ENCODE measurements at places on chromosomes 12 and 14.

DNA sequence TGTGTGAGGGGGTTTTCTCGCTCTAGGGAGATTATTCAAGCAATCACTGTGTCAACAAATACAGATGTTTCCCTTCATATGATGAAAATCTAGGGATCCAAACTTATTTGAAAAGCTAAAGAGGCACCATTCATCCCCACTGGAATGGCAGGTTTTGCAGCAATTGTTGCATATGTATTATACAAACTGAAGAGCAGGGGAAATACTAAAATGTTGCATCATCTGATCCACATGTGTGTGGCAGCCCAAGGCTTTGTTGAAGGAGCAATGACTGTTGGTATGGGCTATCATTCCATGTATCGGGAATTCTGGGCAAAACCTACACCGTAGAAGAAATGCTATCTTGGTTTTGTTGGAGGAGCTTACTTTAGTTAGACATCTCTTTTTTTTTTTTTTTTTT, 4.1 kb upstream of the PRPF40B start:
- DNase-seq = no peak

- DNase-seq = peak; percentile 33
Observed at GRCh38 chr12:64077922-64078321, 144.2 kb downstream of the KICS2 start.

- DNase-seq = no peak
Observed at GRCh38 chr12:685388-685787, 22.1 kb upstream of the NINJ2 start.

- no peak for DNase-seq
Observed at GRCh38 chr12:124374567-124374966, 79.7 kb downstream of the RFLNA start.

- DNase-seq = no peak
Observed at GRCh38 chr12:1911598-1912575, 6.6 kb downstream of the CACNA2D4 start.

GRCh38 chr12:49953151-49953550, 2.6 kb downstream of the AQP2 start:
- no peak for DNase-seq

- DNase-seq = no peak
Observed at GRCh38 chr12:92142251-92142926, 3.3 kb downstream of the BTG1 start.

- no peak for DNase-seq
Observed at GRCh38 chr12:52022841-52023181, 16.1 kb downstream of the TAMALIN start.

DNA sequence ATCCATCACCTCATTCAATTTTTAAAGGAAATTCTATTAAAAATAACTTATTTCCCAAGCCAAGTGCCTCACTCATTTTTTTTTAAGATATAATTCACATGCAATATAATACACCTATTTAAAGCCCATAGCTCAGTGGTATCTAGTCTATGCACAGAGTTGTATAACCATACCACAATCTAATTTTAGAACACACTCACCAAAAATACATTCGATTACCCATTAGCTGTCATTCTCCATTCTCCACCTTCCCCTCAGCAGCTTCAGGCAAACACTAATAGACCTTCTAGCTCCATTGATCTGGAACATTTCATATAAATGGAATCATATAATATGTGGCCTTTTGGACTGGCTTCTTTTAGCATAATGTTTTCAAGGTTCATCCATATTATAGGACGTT, 49.5 kb downstream of the CLMN start:
- DNase-seq = no peak

- no peak for DNase-seq
Observed at GRCh38 chr14:87935081-87935828, 57.7 kb downstream of the GALC start.

GRCh38 chr14:89576145-89576927, 159.3 kb upstream of the FOXN3 start:
- DNase-seq = no peak

- peak; percentile 69 for DNase-seq
Observed at GRCh38 chr14:73526036-73526984, 10.6 kb upstream of the ACOT1 start.

- DNase-seq = no peak
Observed at GRCh38 chr12:124713041-124713435, 145.6 kb upstream of the NCOR2 start.

GRCh38 chr12:48717252-48717695, 767 bp upstream of the CCNT1 start:
- peak; percentile 11 for DNase-seq

- peak; percentile 23 for DNase-seq
Observed at GRCh38 chr14:32662211-32662610, 276.5 kb upstream of the NPAS3 start.

- no peak for DNase-seq
Observed at GRCh38 chr12:129657179-129657578, 246.6 kb downstream of the TMEM132D start.

- no peak for DNase-seq
Observed at GRCh38 chr12:115630136-115630535, 647.4 kb downstream of the MED13L start.

DNA sequence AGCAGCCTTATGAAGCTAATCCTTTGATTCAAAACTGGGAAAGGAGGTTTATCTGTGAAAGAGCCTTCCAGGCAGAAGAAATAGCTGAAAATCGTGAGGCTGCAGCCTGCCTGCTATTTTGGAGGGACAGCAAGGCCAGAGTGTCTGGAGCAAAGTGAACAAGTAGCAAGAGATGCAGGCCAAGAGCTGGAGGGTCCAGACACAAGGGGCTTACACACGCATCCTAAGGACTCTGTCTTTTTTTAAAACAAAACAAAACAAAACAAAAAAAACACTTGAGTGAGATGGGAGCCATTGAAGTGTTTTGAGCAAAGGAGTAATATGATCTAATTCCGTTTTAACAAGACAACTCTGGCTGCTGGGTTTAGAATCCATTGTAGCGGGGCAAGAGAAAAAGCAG, 76.4 kb upstream of the BCAT1 start:
- no peak for DNase-seq

- no peak for DNase-seq
Observed at GRCh38 chr14:67941456-67942018, 122.0 kb downstream of the RAD51B start.

DNA sequence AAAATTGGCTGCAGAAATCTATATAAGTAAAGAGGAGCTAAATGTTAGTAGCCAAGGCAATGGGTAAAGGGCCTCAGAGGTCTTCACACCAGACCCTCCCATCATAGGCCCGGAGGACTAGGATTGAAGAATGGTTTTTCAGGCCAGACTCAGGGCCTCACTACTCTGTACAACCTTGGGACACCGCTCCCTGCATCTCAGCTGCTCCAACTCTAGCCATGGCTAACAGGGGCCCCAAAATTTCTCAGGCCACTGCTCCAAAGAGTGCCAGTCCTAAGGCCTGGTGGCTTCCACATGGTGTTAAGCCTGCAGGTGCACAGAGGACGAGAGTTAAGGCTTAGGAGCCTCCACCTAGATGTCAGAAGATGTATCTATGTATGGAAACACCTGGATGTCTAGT, 155.5 kb upstream of the MGAT4C start:
- DNase-seq = no peak

DNA sequence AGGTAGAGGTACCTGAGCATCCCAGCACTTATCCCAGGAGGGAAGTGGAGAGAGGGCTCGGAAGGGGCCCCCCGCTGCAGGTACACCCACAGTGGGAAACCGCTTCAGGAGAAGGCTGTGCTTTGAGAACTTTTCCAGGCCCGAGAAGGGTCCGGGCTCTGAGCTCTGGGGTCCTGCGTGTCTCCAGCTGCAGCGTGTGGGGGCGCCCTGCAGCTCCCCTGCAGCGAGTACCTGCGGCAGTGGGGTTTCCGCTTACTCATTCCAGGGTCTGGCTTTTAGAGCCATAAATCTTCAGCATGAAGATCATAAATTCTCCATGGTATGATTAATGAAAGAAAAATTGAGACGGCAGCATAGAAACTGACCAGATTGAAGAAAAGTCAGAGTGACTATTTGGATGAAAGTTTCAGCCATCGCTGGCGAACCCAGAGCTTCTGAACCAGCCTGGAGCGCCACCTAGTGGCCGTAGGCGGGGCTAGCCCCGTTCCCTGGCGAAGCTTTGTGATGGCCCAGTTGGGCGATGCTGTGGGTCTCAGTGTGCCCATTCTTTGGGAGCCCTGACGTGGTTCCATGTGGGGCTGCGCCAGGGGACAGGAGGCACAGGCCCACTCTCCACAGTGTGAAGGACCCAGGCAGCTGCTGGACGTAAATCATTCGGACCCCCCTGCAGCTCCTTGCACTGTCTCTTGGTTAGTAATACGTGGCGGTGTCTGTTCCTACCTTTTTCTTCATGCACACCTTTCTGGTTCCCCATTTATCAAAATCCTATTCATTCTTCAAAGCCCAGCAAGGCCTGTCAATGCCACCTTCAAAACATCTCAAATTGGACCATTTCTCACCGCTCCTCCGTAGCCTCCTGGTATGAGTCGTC, 198.2 kb downstream of the TSPAN9 start:
- DNase-seq = peak; percentile 66

- peak; percentile 64 for DNase-seq
Observed at GRCh38 chr14:67269298-67270060, 28.2 kb downstream of the PALS1 start.

DNA sequence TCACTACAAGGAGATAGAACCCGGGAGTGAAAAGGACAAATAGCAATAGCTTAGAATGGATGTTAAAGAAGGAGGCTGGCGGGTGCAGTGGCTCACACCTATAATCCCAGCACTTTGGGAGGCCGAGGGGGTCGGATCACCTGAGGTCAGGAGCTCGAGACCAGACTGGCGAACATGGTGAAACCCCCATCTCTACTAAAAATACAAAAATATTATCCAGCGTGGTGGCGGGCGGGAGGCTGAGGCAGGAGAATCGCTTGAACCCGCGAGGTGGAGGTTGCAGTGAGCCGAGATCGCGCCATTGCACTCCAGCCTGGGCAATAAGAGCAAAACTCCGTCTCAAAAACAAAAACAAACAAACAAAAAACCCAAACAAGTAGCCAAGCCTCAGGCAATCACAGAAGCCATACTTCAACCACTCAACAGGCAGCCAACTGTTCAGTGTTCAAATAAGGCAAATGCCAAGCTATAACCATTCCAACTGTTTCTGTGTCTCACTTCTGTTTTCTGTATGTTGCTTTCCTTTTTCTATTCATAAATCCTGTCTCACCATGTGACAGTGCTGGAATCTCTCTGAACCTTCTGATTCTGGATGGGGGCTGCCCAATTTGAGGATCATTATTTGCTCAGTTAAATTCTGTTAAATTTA, 3.9 kb upstream of the SPTLC2 start:
- no peak for DNase-seq

DNA sequence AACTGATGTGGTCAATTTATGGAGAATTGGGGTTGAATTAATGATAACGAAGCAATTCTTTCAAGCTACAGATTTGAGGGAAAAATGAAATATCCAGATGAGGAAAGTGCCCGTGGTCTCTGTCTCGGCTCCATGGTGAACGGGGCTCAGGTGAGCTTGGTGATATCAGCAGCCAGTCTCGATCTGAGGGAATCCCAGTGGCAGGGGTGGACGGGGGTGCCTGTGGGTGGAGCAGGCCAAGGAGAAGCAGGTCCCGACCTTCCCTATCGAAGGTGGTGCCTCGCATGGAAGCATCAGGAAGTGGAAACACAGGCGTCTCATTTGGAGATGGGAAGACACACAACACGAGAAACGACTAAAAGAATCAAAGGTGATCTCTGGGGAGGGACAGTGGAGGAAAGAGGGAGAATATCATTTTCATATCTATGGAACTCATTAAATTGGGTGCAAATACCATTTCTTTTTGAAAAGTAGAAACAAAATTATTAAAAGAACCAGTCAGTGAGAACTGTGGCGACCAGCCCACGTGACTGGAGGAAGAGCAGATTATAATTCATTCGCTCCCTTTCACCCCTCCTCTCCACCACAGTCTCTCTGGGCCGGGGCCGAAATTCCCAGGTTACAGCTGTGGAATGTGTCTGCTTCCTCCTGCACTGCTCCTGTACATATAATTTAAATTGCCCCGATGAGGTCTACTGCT, 354.3 kb upstream of the SFSWAP start:
- DNase-seq = no peak

DNA sequence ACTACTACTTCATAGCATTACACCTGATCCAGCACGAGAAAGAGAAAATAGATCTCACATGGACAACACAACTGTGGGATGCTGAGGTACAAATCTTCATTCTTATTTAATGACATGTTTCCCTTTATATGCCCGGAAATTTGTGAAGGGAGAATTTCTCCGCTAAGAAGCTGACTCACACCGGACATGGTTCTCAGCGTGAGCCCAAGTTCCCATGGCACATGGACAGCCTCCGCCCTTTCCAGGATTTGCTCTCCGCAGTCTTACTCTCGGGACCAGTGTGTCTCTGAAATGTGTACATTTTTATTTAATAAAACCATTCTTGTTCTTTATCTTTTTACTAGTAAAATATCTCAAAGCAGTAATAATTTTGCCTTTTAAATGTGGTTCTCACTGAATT, 1154.8 kb downstream of the TMEM121 start:
- no peak for DNase-seq

DNA sequence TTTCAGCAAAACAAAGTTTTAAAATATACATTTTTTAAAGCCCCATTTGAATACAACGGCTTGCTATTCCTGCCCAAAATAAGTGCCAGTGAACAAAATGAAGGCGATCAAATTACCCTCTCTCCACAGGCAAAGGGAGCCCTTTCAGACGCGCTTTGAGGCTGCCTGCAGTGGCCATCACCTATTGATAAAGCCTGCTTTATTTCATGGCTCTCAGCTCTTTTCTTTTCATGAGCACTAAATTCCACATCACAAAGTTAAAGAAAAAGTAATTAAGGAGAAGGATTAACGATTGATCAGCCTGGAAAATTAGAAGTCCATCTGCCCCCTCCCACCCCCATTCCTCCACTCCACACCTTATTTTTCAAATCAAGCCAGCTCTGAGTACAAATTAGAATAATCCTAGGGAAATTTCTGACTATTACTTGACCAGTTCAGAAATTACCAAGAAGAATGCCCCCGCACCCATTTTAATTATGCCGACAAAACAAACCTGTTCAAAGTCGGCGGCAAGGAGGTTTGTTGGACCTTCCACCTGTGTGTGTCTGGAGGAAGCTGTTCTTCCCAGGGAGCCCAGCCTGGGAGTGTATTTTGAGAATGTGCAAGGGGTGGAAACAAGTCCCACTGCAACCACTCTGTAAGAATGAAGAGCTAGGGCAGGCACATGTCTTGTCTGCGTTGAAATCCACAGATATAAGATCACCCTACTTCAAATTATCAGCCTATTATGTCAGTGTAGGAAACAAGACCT, 64.2 kb upstream of the RIC8B start:
- DNase-seq = no peak

DNA sequence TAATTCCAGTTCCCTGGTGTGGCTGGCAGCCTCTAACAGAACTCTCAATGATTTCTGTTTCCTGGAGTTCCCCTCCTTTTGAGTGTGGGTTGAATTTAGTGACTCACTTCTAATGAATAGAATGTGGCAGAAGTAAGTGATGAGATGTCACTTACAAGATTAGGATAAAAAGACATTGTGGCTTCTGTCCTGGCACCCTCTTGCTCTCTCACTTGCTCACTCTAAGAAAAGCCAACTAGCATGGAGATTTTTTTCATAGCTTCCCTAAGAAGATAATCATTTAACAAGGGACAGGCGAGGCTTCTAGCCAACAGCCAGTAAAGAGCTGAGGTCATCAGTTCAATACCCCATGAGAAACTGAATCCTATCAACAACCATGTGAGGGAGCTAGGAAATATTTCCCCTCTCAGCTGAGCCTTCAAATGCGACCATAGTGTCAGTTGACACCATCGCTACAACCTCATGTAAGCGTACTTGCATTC, 156.7 kb downstream of the TMTC3 start:
- DNase-seq = peak; percentile 78

Data from EL (cell line).